ENCODE measurements at places on chromosomes 7 and 10. TPM values are rescaled to one million over a fixed set of nuclear protein-coding genes. Genes with fewer than 3 reads are reported as not detected.

The IFIT1B gene
- total RNA-seq: not detected

The DKK1 gene
- 558 TPM for total RNA-seq

The IL6 gene
- 18.7 TPM for total RNA-seq

The RAMP3 gene
- not detected for total RNA-seq

The DENND10 gene
- total RNA-seq: 91.3 TPM

The LLCFC1 gene
- not detected for total RNA-seq

The MICALL2 gene
- 10.6 TPM for total RNA-seq

The ATG9B gene
- total RNA-seq: not detected

The GHRHR gene
- not detected for total RNA-seq

The RSPH10B2 gene
- total RNA-seq: not detected

The PIK3AP1 gene
- not detected for total RNA-seq

The HOXA5 gene
- 0.25 TPM for total RNA-seq

The VPS37D gene
- total RNA-seq: 3.5 TPM

The SLC26A4 gene
- total RNA-seq: 0.25 TPM

The ASB10 gene
- total RNA-seq: not detected

All from GM23248 (cell line).